Stimulated activated CD4-positive, alpha-beta T cell treated with anti-CD3 and anti-CD28 coated beads, Interleukin-1b, Interleukin-23, amount 100 ng/mL, for 4 hours (primary cell): ENCODE measurements at places on chromosomes 1 and 21.

DNA sequence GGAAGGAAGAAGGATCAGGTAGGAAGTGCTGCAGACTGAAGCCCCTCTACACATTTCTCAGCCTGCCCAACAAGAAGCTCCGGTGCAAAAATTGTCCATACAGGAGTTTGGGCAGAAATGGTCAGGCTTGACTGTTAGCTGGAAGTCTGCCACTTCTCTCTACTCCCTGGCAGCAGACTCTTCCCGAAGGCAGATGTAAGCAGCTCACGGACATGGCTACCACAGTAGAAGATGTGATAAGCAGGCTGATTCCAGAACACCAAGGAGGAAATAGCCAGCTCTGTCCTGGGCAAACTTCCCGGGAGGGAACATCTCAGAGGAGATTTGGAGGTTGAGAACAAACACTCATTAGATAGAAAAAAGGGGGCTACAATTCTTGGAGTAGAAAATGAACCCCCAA lies 52.6 kb downstream of the TRABD2B start:
- no peak for DNase-seq

DNA sequence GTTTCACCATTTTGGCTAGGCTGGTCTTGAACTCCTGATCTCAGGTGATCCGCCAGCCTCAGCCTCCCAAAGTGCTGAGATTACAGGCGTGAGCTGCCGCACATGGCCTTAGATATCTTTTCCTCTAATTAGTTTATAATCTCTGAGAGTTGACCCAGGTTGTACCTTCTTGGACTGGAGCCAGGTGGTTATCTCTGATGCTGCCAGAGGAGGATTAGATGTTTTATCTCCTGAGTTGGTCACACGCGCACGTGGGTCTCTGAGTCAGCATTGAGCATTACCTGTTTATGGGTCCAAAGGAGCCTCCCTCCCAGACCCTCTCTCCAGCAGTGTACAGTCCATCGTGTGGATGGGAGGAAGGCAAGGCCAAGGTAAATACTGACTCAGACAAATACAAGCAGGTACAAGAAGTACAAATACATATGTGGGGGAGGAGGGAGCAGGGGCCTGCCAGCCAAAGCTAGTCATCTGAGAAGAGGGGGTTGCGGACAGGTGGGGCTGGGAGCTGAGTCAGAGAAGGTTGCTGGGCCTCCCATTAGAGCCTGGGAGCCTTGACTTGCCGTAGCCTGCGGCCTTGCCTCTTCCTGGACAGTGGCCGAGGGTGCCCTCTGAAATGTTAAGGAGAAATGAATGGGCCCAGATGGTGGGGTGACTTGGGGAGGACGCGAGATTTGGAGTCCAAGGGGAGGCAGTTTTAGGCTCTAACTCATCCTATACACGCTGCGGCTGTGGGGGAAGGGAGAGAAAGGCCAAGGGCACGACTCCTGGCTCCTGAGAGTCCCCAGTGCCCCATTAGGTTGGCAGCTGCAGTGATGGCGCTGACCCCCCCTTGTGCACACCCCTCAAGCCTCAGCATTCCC lies 13.1 kb downstream of the IL6R start:
- no peak for DNase-seq

GRCh38 chr1:185528084-185528676 lies 206.0 kb upstream of the HMCN1 start:
- no peak for DNase-seq

DNA sequence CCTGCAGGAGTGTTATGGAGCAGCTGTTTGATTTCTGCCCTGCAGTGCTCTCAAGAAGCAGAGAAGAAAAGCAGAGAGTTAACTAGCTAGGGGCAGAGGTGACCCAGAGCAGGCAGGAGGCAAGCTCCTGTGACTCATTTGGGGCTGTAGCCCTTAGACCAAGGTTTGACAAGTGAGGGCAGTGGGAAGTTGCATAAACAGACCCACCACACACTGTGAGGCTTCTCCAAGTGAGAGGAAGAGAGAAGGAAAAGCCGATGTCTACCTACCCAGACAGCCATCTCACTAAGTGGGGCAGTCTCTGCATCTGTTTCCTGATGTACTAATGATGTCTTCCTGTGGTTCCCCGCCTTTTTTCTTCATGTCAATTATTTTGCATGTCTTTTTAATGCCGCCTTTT lies 159.9 kb upstream of the NR5A2 start:
- DNase-seq: no peak

- DNase-seq: no peak
Measured at GRCh38 chr1:17372955-17373354, 959 bp downstream of the PADI6 start.

DNA sequence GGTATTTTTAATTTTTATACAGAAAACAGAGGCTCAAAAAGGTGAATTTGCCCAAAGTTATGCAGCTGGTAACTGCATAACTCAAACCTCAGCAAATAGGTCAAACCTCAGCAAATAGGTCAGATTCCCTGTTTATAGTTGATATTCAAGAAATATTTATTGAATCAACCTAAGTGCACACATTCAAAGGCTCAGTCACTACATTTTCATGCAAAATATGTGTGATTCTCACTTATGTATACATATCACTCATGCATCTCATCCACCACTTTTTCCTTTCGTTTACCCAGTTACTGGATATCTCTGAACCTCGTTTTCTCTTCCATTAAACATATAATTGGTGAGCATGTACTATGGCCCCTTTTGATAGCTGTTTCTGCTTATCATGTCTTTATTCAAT lies 158.3 kb upstream of the C1orf21 start:
- DNase-seq: no peak

DNA sequence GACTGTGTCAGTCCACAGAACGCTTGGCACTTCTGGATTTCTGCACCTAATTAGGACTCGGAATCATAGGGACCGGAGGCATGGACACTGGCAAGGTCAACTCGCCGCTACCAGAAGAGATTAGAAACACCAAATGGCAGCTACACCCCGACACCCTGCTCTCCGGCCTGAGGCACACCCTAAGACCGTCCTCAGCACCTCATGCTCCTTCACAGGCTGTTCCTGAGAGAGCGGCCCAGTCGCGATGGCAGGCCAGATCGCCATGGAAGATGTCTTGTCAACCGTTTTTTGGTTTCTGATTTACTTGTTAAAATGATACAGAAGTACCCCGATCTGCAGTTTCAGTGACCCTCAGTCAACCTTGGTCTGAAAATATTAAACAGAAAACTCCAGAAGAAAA lies 46.8 kb downstream of the NPHP4 start:
- no peak for DNase-seq

- no peak for DNase-seq
Measured at GRCh38 chr21:25161571-25161970, 445.7 kb downstream of the MRPL39 start.

GRCh38 chr1:14571810-14572767 lies 26.4 kb upstream of the KAZN start:
- no peak for DNase-seq

DNA sequence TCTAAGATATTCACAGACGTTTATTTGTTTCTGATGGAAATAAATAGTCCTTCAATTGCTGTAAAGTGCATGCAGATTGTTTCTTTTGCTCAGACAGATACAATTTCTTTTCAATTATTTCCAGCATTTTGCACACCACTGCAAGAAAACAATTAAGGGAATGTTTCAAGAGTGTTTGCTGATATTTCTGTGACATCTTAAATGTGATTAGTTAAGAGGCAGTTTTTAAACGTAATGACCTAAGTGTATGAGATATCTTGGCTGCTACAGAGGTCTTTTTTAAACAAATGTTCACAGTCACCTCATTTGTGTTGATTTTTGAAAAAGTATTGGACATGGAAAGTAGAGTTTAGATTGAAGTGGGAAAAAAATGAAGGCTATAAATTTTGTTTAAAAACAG lies 262.3 kb upstream of the BRINP3 start:
- DNase-seq: no peak

DNA sequence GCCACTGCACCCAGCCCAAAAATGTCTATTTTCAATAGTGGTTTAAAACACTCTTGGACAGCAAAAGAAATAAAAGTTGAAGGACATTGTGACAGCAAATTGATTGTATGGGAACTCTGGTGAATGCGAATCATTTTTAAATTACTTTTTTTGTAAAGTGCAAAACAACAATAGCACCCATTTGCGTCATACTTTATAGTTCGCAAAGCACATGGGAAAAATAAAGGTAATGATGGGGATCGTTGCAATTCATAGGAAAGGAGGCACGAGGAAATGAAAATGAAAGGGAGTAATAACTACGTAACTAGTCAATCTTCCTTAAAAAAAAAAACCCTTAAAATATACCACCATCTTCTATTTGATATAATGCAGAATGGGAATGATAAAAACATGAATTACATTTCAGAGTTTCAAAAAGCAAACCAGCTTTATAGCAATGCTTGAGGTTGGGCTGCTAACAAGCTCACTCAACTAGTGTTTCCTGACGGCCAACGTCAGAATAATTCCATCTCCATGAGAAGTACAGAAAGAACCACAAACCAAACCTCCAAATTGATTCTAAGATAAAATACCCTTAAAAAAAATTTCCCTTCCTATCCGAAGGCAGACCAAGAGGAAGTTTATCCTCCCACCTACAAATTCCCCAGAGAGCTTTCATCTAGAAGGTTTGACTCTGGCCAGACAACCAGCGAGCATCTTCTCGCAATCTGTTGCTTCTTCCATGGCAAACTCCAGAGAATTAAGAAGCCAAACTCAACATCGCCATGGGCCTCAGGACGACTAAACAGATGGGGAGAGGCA lies at the start of gene EDARADD:
EDARADD (plus strand) TSS at position 606 of the 801 bp plus-strand sequence; CDS start at position 765, 159 bp downstream.
- no peak for DNase-seq

DNA sequence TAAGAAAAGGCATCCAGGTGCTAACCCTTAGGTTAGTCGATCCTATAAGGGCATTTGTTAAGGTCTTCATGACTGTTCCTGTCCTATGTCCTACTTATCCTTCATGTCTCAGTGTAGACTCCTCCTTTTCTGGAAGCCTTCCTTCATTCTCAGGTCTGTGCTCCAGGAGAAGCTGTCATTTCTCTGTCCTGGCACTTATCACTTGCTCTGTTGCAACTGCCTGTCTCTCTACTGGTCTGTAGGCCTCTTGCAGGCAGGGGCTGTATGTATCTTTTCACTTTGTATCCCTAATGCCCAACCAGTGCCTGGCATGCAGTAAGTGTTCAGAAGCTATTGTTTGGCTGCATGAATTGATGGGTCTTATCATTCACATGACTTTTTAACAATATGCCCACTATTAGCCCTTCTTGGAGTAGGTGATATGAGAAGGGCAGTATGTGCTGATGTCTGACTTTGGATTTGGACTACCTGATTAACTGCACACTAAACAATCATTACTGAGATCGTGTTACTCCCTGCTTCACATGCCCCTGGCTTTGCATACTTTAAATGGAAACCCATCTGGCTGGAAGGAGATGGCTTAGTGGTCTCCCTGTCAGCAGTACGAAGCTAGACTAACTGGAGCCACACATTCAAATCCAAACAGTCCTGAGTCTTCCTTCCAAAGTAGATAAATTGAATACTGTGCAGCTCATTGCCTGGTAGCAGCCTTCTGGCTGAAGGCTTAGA lies 88.8 kb downstream of the RGL1 start:
- no peak for DNase-seq

- no peak for DNase-seq
Measured at GRCh38 chr21:38954588-38955004, 148.9 kb downstream of the ETS2 start.

GRCh38 chr1:150627826-150628410 lies 1.5 kb downstream of the ENSA start:
- no peak for DNase-seq

GRCh38 chr1:167821356-167821685 lies 92.6 kb downstream of the ADCY10 start:
- no peak for DNase-seq

DNA sequence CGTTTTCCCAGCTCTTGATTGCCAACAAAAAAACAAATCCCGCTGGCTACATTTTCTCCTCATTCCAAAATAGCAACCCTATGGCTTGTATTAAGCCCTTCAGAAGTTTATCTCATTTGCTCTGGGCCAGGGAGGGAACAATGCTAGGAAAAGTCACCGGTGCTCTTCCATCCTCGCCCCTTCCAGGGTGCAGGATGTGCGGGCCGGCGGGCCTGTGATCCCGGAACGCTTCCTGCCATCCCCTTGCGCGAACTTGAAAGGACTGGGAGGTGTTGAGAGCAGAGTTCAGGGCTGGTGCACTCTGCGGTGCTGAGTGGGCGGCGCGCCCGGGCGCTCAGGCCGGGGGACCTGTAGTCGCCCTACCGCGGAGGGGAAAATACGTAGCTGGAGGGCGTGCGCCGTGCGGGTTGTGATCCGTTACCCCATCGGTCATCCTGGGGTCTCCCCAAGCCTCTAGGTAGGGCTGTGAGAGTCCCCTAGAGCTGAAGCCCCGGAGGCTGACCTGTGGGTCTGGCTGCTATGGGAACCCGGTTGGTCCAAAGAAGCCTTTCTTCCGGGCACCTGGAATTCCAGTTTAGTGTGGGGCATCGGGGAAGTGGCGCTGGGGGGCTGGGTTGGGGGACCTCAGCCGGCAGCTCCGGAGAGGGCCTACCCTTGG lies 13.1 kb downstream of the NR5A2 start:
- no peak for DNase-seq

GRCh38 chr1:235908742-235909520 lies 42.2 kb upstream of the LYST start:
- no peak for DNase-seq

GRCh38 chr1:56797065-56797685 lies 22.0 kb downstream of the FYB2 start:
- no peak for DNase-seq

GRCh38 chr1:54716299-54717047 lies 812 bp downstream of the TTC4 start:
- no peak for DNase-seq

DNA sequence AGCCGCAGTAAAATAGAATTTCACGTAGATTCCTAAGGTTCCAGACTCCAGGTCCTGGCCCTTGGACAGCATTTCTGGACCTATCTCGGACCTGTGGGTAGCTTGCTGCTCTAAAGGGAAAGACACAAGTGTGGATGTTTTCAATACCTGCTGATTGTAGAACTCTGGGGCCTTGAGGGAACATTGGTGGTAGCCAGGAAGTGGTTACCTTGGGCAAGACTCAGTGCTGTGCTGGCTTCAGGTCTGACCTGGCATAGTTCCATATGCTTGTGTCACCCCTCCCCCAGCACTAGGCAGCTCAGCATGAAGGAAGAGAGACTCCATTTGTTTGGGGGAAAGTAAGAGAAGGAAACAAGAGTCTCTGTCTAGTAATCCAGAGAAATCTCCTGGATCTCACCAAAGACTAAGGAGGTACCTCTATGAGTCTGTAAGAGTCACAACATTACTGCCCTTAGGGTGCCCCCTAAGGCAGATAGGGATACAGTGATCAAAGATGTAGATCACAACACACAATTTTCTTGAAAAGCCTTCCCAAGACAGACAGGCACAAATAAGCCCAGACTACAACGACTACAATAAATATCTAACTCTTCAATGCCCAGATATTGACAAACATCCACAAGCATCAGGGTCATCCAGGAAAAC lies 398.8 kb downstream of the TGFB2 start:
- no peak for DNase-seq

DNA sequence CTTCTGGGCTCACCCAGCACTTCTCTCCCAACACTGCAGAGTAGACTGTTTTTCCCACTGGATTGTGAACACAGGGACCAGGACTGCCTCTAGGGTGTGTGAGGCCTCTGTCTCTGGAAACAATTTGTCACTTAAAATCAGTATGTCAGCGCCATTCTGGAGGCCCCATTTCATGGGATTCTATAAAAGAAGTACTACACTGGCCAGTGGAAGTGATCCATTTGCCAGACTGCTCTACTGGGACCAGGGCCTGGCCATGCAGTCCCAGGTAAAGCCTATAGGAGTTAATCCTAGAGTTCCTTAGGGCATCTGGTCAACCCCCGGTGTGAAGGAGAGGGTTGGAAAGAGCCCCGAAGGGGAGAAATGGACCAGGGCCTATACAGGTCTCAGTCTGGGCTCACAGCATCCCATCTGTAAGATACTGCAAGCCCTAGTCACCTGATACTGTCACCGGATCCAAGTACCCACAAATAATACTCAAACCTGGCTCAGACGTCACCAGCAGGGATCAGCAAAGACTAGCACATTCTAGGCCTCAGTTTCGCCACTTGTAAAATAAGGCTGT lies 245.0 kb downstream of the FOXD2 start:
- no peak for DNase-seq
